ENCODE measurements at places on chromosomes 7 and 10. TPM values are rescaled to one million over a fixed set of nuclear protein-coding genes. Genes with fewer than 3 reads are reported as not detected.

Gene CTTNBP2
- total RNA-seq, result 15.4 TPM

Gene PROSER2
- total RNA-seq, result 4.9 TPM

Gene MCM10
- 1.0 TPM for total RNA-seq

Gene TMEM196
- not detected for total RNA-seq

Gene CUZD1
- total RNA-seq, result 0.49 TPM

Gene MYH16
- total RNA-seq, result not detected

Gene PAPOLB
- total RNA-seq, result 0.22 TPM

Gene LIPF
- total RNA-seq, result 0.34 TPM

Gene VGF
- total RNA-seq, result not detected

Gene ASZ1
- total RNA-seq, result not detected

Gene MINDY3
- 35.7 TPM for total RNA-seq
